ENCODE measurements at places on chromosomes 13 and 19. TPM values are rescaled to one million over a fixed set of nuclear protein-coding genes. Genes with fewer than 3 reads are reported as not detected.
A peak's percentile ranks its signal among the peaks of the same experiment; 100 is the strongest.

Gene NOTCH3
- 1.0 TPM for total RNA-seq

Gene SPHK2
- total RNA-seq, result 5.1 TPM

DNA sequence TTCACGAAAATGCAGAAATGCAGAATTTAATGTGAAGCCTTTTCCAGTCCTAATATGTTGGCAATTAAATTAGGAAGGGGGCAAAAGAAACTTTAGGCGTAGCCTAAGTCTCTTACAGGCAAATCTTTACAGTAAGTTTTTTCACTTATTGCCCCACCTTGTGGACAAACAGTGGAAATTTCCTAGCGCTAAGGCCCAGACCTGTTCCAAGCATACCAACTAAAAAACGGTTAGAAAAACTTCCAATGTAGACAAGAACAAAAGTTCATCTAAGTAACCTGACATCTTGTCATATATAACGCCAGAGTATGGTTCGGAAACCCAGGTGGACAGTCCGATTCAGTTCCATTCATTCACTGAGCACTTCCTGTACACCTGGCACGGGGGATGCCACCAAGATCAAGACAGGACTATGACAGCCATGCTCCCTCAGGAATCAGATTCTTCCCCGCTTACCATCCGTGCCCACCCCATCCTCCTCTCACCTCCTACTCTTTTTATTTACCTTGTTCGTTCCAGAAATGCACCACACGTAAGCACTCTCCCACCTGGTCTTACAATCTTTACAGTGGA lies 4.9 kb downstream of the ZAR1L start:
- DNase-seq, result peak; percentile 14

DNA sequence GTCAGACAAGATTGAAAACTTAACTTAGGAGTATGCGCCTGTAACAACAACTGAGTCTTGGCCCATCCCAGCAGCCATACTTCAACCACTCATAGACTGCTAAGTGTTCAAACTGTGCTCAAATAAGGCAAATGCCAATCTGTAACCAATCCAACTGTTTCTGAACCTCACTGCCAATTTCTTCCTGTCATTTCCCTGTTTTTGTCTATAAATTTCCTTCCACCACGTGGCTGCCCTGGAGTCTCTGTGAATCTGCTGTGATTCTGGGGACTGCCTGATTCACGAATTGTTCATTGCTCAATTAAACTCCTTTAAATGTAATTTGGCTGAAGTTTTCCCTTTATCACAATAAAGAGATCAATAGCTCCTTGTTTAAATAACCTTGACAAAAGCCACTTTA lies 50.8 kb upstream of the FREM2 start:
- DNase-seq, result no peak

All from Daoy (cell line).